ENCODE measurements at places on chromosomes 5 and 9. TPM values are rescaled to one million over a fixed set of nuclear protein-coding genes. Genes with fewer than 3 reads are reported as not detected.

DNA sequence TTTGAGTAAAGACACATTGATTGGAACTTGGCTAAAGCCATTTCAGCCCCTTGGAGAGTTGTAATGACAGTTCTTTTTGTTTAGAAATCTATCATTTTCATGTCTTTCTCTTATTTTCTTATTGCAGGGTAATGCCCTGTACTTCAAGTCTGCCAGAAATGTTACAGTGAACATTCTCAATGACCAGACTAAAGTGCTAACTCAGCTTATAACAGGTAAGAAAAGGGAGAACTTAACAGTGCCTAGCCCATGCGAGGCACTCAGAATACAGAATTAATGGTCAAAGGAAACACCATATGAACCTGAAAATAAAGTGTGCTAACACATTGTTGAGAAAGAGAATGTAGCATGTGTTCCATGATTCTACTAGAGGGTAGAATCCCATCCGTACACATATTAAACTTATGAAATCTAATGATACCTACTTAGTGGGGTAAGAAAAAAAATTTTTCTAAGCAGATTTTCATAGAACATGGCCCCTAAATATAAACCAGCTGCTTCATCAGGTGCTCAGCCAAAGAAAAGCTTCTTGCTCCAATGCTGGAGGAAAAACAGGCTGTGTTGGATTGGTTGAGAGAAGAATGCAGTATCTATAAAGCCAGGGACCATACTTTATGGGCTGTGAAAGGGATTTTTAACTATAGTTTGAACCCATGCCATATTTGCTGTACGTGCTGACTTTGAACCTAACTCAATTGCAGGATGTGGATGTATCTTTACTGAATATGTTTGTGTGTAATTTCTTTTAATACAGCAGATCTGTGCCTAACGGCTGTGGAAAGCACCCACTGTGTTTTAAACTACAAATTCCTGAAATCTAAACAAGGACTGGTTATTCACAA, 260.8 kb upstream of the PPP1R2B start:
- no peak for DNase-seq

- no peak for DNase-seq
Measured at GRCh38 chr5:142544946-142545649, 140.8 kb downstream of the FGF1 start.

DNA sequence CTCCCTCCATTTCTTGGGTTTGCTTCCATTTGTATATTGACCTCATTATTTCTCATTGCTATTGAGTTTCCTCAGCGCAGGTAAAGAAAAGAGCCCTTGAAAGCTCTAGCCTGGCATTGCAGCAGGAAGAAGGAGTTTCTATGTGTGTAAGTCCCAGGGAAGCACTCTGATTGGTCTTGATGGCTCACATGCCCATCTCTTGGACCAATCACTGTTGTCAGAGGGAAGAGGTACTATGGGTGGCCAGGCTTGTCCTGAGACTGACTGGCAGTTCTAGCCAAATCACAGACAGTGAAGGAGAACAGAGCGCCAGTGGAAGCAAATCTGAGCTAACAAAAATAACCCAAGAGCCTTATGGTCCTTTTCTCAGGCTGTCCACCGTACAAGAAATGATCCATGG, 219.0 kb downstream of the PAX5 start:
- DNase-seq, result no peak

DNA sequence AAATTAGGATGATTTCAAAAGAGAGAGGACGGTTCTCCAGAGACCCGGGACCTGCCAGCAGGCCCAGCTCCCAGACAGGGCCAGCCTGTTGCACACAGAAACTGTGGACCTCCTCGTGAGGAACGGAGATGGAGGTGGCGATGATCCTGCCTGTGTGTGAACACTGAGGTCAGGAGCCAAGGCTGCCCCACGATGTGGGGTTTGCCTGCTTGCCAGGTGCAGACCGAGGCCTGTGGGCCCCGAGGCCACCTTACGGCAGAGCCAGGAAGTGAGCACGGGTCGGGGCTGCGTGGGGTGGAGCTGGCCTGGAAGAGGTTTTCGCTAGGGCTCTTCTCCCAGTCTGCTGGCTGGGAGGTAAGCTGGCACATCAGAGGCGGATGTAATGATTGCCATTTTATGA, 4.3 kb downstream of the FAM163B start:
- DNase-seq, result no peak

- DNase-seq, result no peak
Measured at GRCh38 chr5:110031402-110032140, 341.8 kb downstream of the MAN2A1 start.

DNA sequence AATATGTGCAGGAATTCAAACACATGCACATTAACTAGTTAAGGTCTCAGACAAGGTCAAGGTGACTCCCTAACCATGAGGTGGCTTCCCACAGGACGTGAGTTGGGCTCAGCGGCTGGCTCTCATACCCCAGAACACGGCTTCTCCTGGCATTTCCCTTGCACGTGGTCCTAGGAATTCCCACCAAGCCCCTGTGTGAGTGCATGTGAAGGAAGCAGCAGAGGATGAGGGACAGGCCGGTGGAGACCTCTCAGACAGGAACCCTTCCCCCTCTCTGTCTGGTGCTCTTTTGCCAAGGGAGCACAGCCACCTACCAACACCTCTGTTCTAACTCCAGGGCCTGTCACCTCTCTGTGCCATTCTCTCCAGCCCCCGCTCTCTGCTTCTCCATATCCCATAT, 271.0 kb downstream of the FSTL4 start:
- DNase-seq, result no peak

- DNase-seq, result no peak
Measured at GRCh38 chr5:169299663-169300467, 1.1 kb downstream of the SLIT3 start.

DNA sequence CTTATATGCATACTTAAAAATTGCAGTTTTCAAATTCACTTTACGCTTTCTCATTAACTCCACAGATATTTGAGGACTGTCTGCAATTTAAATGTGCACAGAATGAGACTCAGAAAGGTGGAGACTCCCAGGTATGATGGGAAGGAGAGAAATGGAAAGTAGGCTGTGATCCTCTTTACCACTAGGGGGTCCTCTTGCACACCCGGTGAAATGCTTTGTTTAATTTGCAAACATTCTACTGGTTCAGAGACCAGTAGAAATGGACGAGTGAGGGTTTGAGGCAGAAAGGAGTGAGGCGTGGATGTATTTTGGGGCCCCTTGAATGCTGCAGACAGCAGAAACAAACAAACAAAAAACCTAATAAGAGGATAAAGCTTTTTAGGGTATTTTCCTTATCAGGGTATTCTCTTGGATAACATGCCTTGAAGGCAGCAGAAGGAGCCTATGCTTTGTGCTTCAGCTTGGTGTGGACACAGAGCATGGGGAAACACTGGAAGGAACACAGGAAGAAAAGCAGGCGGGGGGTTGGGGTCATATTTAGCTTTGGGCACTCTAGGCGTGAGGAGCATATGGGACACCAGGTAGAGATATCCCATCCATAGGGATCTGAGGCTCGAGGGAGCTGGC, 410.1 kb downstream of the DMRT2 start:
- peak; percentile 29 for DNase-seq

DNA sequence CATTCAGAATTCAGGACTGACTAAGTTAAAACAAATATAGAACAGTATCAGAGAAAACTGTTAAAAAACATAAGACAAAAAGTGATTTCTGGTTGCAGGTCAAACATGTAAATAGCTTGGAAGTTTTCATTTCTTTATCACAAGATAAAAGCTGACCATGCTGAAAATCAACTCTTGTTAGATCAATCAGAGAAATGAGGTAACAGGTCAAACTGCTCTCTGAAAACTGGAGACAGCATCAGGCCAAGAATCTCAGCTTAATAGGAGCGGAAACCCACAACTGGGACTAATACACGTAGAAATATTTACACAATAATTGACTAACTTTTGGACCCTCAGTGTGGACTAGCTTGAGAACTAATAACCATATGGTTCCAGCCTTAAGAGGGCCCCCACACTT, 1012.8 kb upstream of the EDIL3 start:
- no peak for DNase-seq

DNA sequence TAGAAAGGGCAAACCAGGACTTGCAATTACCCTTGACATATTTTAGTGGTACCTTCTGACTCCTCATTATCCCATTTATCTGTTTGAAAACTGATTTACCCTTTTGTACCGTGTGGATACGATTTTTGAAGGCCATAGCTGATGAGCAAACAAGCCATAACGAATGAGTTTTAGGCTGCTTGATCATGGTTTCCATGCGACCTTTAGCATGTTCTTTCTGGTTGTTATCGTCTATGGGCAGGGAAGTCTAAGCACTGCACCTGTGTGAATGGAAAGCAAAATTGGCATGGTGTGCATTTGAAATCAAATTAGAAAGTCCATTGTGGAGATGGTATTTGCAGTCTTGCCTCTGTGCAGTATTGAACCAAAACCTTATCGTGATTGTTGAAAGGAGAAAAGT, 127.7 kb downstream of the TLE4 start:
- no peak for DNase-seq

DNA sequence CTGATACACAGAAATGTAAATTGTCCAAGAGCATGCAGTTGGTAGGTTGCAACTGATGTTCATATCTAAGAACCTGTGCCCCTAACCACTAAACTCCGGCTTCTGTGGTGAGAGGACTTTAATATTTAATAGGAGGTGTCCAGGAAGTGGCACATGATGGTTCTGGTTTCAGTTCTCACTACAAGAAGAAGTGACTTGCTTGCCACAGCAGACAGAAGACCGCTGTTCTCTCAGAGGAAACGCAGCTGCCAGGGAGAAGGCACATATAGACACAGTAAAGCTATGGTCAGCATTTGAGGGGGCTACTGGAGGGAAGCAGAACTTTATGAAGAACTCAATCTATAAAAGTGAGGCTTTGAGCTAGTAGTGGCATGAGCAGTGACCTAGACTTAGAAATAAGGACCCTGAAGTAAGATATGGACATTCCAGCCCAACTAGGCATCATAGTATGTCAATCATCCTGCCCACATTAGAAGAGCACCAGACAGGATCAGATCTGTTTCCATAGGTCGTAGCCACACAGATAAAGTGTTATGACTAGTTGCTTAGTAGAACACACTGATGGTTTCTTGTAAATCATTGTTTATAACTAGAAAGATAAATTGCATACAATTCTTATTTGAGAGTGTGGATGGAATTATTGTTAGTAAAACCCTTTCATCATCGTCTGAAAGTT, 36.4 kb upstream of the DAB2 start:
- no peak for DNase-seq

GRCh38 chr5:6732634-6733410, 19.6 kb downstream of the TENT4A start:
- no peak for DNase-seq

GRCh38 chr5:118611332-118611945, 376.9 kb downstream of the DTWD2 start:
- no peak for DNase-seq

DNA sequence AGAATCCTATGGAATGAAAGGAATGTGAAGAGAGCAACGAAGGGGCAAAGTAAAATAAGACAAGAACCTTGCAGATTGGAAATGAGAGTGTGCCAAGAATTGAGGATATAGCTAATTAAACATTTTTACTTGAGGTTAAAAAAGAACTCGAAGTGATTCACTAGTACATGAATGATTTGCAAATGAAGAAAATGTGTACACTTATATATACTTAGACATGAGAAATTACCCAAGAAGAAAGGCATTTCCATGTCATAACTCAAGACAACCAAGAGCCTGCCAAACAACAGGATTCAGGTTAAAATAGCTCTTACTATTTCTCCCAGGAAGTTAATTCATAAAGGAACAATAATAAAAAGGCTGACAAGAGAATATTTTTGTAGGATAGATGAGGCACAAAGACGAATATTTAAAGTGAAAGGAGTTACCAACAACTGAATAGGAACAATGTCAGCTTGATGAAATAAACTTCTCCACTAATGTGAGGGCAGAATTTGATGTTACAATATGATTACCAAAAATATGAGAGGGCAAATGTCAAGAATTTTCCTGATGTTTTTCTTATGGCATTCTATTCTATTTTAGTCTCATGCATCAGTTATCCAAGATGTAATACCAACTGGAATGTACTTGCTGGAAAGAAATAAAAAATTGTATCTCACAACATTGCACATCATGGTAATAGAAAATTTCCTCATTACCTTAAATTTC, 18.9 kb upstream of the NPR3 start:
- no peak for DNase-seq

GRCh38 chr5:50653946-50654345, 12.5 kb upstream of the PARP8 start:
- DNase-seq, result no peak

- no peak for DNase-seq
Measured at GRCh38 chr5:1666812-1667588, 132.6 kb downstream of the MRPL36 start.

GRCh38 chr9:108991479-108991878, 21.8 kb downstream of the CTNNAL1 start:
- DNase-seq, result no peak

- DNase-seq, result no peak
Measured at GRCh38 chr5:127834554-127834953, 131.4 kb downstream of the CCDC192 start.

GRCh38 chr5:39331861-39332381, 32.4 kb downstream of the C9 start:
- DNase-seq, result no peak

- no peak for DNase-seq
Measured at GRCh38 chr5:53913941-53914340, 353.5 kb downstream of the NDUFS4 start.

GRCh38 chr5:154197801-154198491, 7.4 kb downstream of the GALNT10 start:
- DNase-seq, result no peak

DNA sequence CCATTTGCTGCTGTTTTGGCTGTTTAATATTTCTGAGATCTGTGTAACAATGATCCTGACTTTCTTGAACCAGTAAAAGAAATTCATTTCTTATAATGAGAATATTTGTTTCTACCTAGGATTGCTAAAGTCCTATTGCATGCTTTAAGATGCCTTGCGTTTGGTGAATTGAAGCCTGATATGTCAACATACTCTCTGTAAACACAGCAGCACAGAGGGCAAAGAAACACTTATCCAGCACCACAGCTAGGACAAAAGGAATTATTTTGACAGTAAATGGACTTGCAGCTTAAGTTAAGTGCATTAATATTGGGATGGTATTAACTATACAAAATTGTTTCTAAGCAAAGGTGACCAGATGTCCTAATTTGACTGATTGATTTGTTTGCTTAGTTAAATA, 2031.2 kb upstream of the CDH6 start:
- DNase-seq, result no peak

DNA sequence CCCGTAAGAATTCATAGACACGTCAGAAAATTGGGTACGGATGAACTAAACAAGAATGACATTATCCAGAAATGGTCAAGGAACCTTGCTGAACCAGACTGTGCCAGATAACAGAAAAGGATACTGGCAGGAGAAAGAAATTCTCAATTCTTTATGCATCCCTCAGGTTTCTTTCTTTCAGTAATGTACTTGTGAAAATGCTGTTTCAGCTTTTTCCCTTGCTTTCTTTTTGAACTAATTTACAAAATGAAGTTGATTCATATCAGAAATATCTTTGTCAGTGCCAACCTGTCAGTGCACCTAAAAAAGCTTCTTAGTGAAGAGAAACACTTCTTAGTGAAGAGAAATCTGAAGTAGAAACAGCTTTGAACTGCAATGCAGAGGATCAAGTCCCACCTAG, 643.6 kb upstream of the RORB start:
- no peak for DNase-seq

GRCh38 chr5:14356305-14356704, 213.2 kb downstream of the TRIO start:
- no peak for DNase-seq

ELP1 gene
- total RNA-seq, result 11.8 TPM

FOXD4L5 gene
- total RNA-seq, result 0.08 TPM

PCDHA12 gene
- not detected for total RNA-seq

CATSPER3 gene
- 0.82 TPM for total RNA-seq

SNCAIP gene
- total RNA-seq, result 1.3 TPM

ACOT12 gene
- total RNA-seq, result not detected

LCNL1 gene
- total RNA-seq, result not detected

RLN2 gene
- total RNA-seq, result 0.74 TPM

ACTL7A gene
- not detected for total RNA-seq

CCDC152 gene
- total RNA-seq, result 0.27 TPM

ADRB2 gene
- total RNA-seq, result 0.94 TPM

Data from colonic mucosa (tissue), 4 donors.